Germinal center (tissue), 1 donor: ENCODE measurements at places on chromosomes 4 and X.

GRCh38 chr4:10182446-10183424 lies 66.1 kb upstream of the WDR1 start:
- DNase-seq, result no peak

DNA sequence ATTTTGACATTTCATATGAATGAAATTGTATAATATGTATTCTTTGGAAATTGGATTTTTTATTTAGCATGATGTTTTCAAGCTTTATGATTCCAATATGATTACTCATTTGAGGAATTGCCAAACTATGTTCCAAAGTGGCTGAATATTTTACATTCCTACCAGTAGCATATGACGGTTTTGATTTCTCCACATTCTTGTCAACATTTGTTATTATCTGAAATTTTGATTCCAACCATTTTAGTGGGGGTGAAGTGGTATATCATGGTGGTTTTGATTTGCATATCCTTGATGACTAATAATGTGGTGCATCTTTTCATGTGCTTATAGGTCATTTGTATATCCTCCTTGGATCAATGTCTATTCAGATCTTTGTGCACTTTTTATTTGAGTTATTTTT lies 2.6 kb upstream of the BEX1 start:
- no peak for DNase-seq

DNA sequence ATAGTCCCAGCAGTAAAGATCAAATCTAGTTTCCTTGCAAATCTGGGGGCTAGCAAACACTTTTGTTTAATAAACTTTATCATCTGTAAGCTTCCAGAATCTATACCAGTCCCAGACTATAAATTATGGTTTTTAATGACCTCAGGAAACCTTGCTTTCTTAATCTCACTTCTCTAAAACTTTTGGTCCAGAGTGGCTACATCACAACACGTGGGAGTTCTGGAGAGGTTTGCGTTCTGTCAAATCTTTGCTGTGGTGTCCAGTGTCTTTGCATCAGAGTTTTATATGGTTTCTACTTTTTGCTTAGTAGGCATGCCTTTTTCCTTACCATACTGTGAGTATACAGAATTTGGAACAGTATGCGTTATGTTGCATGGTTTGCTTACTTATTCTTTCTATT lies 193.9 kb downstream of the ANK2 start:
- DNase-seq, result no peak

DNA sequence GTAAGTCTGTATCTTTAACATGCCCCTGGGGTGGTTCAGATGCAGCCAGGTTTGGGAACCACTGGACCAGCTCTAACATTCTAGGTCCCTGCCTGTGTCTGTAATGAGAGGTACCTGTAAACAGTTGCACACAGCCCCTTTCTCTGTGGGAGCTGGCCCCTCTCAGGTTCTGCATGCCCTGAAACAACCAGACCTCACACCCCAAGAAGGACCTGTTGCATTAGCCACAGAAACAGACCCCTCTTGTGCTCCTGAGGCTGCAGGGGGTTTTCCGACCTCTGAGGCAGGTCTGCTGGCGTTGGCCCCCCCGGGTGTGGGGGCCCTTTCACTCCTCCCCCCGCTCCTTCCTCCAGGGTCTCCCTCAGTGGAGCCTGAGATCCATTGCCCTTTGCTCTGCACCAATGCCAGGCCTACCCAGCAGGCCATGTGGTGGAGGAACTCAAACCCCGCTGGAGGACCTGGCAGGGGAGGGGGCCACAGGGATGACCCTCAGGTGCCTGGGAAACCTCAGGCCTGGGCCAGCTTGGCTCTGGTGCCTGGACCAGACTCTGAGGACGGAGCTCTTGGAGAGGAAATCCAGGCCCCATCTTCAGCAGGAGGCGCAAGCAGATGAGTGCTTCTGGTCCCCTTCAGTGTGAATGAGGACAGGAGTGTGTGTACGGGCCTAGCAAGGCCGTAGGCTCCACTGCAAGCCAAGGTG lies 61.4 kb upstream of the PJA1 start:
- no peak for DNase-seq

DNA sequence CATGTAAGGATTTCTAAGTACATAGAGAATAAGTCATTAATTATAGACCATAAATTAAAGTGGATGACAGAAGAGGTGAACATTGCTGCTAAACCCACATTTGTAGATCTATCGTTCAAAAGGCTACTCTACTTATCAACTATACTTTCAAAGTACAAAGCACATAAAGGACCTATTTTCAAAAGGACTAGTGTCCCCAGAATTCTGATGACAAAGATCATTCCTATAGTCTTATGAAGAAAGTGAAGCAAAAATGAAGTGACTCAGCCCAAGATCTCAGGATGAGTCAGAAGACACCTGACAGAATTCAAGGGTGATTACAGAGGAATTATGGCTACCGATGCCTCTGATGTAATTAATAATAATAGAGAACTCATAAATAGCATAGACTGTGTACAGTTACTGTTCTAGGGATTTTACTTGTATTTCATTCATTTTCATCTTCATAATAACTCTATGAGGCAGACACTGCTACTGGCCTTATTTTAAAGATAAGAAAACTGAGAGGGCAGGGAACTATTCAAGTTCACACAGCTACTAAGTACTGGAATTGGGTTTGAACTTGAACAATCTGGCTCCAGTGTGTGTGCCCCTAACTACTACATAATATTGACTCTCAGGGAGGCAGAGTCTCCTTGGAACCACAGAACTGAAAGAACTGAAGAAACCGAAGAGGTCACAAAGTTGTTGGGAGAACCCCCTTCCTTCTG lies 17.1 kb downstream of the USP46 start:
- DNase-seq, result no peak

- DNase-seq, result no peak
Observed at GRCh38 chr4:8419222-8420041, 21.1 kb downstream of the ACOX3 start.

GRCh38 chr4:89906316-89906715 lies 11.7 kb downstream of the MMRN1 start:
- no peak for DNase-seq
